ENCODE measurements at places on chromosomes 5 and 9.

- DNase-seq = no peak
These were observed 1.6 kb upstream of the HAPLN1 start for GRCh38 chr5:83721953-83722901.

- no peak for DNase-seq
These were observed 488.6 kb upstream of the TRPC7 start for GRCh38 chr5:136853971-136854370.

DNA sequence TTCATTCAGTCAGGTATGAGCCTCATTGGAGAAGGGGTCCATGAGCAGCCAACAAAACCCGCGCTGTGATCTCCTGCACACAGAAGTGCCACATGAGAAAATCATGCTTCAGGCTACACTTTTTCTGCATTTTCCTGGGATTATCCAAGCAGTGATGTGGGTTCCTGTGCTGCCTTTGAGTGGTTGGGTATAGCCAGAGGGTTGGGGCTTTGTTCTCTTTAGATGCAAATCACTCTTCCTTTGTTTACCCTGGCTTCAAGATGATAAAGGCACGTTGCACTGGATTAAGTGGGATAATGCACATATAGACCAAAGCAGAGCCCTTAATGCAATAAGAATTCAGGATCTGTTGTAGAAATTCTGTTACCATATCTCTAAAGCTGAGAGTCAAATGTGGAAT lies 18.7 kb downstream of the ECM2 start:
- no peak for DNase-seq

DNA sequence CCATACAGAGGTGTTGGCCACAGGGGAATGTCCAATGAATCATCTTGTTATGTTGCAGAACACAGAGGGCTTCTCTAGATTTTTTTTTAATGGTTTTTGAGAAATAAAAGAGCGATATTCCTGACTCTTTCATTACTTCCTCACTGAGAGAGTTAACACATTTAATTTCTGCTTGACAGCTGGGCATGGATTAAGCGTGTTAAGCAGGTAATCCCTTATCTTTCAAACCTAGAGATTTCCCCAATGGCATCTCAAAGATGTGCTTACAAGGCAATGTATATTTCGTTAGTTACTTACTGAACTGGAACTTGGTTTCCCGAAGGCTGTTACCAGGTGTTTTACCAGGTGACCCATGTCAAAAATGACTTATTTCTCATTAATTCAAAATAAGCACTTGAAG lies 21.8 kb upstream of the ADCY2 start:
- no peak for DNase-seq

DNA sequence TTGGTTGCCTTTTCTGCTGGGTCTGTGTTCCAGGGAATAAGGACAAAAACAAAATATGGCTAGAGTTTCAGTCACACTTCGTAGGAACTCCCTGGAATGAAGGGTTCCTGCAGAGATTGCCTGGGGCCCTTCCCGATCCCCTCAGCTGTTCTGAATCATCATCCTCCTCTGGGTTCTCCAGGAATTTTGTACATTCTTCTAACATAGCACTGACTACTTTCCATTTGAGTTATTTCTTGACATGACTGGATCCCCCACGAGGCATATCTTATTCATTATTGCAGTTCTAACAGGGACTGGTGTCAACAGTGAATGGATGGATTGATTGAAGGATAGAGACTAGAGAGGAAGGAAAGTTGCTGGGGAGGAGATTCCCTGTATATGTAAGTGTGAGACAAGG lies 49.2 kb upstream of the TNC start:
- DNase-seq = no peak

GRCh38 chr5:150066436-150066835 lies 19.9 kb downstream of the CSF1R start:
- DNase-seq = no peak

DNA sequence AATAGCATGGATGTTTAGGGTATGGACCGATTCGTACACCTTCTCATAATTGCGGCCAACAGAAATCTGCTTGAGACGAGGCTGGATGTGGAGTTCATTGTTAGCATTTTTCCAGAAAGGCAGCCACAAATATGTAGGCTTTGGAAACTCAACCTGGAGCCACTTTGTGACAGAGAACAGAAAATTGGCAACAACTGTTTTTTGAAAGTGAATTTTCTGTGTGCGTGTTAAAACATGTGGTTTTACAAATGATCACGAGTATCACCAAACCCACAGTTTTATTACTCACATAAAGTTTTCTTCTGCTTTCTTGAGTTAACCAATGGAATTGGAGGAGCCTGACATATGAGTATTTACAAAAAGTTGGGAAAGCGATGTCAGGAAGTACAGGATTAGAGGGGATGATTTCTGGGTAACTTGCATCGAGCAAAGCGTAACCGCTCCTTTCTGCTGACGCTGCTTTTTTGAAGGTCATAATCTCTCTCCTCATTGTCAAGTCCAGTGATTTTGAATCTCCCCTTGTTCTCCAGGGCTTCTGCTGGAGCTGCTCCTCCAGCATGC lies 138.5 kb upstream of the TAF11L2 start:
- no peak for DNase-seq

DNA sequence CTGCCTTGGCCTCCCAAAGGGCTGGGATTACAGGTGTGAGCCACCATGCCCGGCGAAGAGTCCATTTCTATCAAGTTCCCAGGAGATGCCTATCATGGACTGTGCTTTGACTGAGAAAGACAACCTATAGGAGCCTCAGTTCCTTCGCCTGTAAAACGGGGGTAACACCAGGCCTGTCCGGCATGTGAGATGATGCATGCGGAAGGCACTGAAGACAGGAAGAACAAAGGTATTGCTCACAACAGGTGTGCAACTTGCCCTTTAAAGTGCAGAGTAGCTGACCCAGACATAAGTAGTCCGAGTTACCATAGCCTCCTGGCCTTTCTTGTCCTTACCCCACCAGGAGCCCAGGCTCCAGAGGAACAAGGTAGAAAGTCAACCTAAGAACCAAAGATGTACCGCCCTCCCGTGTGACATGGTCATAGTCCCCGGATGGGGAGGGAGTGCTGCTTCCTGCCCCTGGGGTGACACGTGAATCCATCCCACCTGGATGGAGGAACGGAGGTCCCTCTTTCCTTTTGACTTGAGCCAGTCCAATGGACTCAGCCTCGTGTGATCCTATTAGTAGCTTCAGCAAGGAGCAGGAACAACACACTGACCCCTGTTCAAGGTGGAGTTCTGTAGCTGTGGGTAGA lies 60.3 kb downstream of the HSPA4 start:
- no peak for DNase-seq

GRCh38 chr5:157471709-157472108 lies 11.7 kb downstream of the NIPAL4 start:
- no peak for DNase-seq

DNA sequence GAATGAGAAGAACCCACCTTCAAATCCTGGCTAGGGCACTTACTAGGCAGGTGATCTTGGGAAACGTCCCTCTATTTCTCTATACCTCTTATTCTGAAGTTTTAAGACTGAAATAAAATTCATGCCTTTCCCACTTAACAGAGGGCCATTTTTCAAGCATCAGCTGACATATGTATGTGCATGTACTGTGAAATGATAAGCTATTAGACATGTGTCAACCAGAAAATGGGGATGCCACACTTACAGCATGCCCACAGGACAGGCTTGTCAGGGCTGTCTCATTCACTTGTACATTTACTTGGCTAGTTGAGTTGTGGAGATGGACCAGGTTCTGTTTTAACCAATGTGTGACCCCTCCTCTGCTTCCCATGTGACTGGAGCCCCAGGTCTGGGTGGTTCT lies 78.5 kb downstream of the C9orf152 start:
- DNase-seq = no peak

GRCh38 chr5:115016646-115017045 lies 153.1 kb downstream of the TRIM36 start:
- DNase-seq = no peak

GRCh38 chr5:112192866-112193265 lies 226.2 kb downstream of the EPB41L4A start:
- no peak for DNase-seq

DNA sequence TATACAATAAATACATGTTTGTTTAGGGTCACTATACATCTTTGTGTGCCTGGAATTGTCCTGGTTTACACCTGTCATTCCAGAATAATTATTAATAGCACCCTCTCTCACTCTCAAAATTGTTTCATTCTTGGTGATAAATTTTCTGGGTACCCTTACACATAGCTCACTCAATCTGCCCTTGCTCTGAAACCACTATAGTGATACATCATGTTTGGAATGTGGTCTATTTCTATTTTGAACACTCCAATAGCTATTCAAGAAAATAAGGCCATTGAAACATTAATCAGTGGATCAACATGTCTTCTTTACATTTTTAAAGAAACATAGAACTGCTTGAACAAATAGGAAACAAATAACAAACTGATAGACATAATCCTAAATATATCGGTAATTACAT lies 158.7 kb downstream of the ARRDC3 start:
- no peak for DNase-seq

- no peak for DNase-seq
These were observed 425.8 kb downstream of the MAN2A1 start for GRCh38 chr5:110115503-110115902.

DNA sequence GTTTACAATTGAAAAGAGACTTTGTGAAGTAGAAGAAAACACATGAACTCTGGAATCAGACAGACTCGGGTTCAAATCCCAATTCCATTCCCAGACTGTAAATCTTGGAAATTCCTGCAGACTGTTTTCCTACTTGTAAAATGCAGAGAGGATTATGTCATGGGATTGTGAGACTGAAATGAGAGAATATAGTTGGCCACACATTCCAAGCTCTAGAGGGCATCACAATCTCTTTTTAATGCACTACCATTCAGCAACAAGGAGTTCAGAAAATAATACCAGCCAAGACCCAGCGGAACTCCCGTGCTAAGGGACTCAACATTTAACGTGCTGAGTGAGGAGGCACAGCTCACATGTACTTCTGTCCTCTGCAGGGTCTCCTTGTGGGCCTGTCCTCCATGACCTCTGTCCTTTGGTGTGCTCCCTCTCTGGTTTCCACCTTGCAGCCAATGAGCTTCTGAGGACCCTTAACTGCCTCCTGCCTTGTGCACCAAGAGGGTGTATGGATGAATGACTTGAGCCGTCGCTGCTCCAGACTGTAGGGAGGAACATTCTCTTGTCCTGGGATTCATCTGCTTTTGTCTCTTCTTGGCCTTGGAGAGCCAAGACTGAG lies 263.5 kb downstream of the NTRK2 start:
- no peak for DNase-seq

GRCh38 chr5:145637396-145637795 lies 197.7 kb downstream of the PRELID2 start:
- DNase-seq = no peak

GRCh38 chr5:83095957-83096539 lies 18.7 kb downstream of the XRCC4 start:
- DNase-seq = no peak

- DNase-seq = no peak
These were observed 7.1 kb upstream of the RNF145 start for GRCh38 chr5:159216454-159216853.

DNA sequence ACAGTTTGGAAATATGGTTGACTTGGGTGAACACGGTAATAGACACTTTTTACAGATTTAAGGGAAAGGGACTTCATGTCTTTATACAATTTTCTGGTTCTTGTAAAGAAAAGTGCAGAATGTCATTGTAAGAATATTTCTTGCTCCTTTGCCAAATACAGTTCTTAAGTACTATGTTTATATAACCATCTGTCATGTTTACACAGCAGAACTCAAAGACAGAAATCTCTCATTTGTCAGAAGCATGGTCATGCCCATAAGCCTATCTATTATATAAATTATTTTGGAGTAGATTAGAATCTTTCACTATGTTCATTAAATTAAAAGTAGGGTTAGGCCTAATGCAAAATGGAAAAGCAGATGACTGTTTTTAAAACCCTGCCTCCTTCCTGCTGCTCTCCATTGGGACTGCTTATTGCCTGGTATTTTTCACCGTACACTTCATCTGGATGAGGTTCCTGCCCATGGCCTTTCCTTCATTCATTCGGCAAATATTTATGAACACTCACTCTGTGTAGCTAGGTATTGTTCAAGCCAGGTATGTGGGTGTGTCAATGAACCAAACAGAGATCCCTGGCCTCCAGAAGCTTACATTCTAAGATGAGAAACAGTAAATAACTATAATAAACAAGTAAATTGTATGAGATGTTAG lies 558.1 kb downstream of the NR2F1-AS1 start:
- no peak for DNase-seq

DNA sequence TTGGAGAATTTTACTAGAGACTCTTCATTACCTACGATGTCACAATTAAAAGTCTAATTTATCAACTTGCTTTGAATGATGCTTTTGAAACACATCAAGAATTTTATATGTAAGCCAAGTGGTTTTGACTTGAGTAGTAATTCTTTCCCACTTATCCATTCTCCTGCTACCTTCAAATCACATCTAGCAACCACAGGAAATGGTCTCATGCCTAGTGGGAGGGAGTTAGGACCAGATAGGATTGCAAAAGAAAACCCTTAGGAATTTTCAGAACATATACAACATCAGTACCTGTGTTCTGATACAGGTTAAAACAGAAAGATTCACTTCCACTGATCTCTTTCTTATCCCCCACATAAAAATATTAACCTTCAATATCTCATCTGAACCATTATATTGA lies 260.4 kb downstream of the CWC27 start:
- DNase-seq = no peak

- DNase-seq = no peak
These were observed 42.1 kb downstream of the RASEF start for GRCh38 chr9:83020864-83021263.

DNA sequence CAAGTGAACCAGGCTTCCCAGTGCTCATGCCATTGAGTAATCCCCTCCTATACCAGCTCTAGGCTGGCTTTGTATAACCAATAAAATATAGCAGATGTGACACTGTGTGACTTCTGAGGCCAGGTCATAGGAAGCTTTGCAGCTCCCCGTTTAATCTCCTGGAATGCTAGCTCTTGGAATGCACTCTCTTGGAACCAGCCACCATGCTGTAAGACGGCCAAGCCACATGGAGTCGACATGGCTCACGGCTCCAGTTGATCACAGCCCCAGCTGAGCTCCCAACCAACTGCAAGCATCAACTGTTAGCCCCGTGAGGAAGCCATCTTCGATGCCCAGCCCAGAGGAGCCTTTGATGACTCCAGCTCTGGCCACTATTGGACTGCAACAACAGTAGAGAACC lies 74.5 kb downstream of the SH3TC2 start:
- no peak for DNase-seq

DNA sequence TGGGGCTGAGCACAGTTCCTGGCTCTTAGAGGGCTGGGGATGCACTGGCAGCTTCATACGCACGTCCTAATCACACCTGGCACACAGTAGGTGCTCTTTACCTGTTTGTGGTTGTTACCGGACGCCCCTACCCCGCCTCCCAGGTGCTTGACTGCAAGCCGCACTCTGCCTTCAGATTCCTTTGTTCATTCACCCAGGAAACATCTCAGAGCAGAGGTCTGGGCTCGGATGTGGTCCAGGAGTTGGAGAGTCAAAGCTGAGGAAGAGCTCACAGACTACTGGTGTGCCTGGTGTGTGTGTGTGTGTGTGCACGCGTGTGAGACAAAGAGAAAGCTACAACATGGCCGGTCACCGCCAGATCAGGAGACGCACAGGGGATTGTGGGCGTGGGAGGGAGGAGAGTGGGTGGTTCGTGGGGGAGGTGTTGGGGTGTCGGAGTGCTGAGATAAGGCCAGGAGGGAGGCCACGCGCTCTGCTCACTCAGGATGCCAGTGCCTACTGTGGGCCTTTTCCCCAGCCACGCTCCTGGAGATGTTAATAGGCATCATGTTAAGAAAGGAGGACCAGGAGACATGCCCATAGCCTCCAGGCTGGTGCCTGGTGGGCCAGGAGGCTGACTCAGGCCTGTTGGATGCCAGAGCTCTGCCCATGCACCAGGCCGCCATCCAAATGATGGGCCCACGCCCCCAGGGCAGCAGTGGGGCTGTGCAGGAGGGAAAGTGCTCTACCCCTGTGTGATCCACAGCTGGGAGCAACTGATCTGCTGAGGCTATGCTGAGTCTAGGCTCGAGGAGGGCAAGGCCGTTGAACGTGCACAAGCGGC lies 39.9 kb downstream of the CRB2 start:
- no peak for DNase-seq

Measured in activated CD4-positive, alpha-beta T cell treated with anti-CD3 and anti-CD28 coated beads for 4 hours (primary cell).